ENCODE measurements at places on chromosomes 2 and 18.

- DNase-seq = no peak
These were observed 5.5 kb upstream of the NEMP2 start for GRCh38 chr2:190540048-190540447.

GRCh38 chr18:71902482-71902881 is 641.7 kb downstream of the CBLN2 start:
- no peak for DNase-seq

GRCh38 chr2:216690456-216690852 is 4.9 kb downstream of the IGFBP5 start:
- DNase-seq = no peak

DNA sequence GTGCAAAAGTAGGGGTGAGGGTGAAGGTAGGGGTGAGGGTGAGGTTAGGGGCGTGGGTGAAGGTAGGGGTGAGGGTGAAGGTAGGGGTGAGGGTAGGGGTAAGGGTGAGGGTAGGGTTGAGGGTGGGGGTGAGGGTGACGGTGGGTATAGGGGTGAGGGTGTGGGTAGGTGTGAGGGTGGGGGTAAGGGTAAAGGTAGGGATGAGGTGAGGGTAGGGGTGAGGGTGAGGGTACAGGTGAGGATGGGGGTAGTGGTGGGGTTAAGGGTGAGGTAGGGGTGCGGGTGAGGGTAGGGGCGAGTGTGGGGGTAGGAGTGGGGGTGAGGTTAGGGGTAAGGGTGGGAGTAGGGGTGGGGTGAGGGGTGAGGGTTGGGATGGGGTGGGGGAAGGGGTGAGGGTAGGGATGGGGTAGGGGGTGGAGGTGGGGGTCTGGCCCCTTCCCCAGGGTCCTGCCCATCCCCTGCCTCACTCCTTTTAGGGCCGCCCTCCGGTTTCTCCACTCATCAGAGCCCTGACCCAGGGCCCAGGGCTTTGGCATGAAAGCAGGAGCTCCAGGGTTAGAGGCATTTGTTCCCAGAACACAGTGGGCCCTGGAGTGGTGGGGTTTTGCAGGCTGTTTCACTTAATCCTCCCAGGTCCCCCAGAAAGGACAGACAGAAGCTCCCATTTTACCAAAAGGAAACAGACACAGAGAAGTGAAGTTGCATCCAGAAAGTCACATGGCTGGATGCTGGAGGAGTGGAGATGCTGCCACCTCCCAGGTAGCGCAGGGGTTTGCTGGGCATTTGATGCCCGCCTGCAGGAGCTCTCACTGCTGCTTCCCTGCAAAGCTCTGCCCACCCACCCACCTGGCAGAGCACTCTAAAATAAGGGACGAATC is 26.9 kb downstream of the SNORC start:
- DNase-seq = no peak

GRCh38 chr2:239114119-239114581 is 266.3 kb downstream of the TWIST2 start:
- peak; percentile 19 for DNase-seq

DNA sequence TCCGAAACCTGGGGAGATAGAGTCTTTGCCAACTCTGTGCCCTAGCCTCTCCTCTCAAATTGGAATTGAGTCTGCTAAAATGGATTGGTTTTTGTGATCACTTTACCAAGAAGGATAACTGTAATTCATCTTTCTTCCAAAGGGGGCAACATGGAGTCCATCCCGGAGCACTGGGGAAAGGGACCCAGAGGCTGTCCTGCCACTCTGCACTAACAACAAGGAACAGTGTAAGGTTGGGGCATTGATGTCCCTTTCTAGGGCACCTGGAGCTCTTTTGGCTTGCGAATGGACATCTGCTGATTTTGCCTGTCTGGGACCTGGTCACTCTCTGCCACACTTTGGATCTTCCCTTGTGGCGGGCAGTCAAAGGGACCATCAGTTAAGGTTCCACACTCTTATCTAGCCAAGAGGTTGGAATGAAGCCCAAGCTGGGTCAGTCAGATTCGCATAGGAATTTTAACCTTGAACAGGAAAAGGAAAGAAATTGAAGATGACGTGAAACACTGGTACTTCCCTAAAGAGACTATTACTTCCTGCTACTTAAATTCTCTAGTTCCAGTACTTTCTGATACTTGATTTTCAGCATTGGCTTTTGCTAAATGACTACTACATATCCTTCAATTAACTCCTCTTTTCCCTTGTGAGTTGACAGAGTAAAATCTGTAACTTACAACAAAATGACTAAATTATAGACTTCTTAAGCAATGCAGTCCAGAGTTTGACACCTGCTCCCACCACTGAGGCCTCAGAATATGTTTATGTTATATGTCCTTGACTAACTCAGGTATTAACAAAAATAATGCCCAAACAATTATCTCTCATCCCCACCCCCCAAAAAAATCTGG is 64.7 kb upstream of the KLF7 start:
- peak; percentile 29 for DNase-seq

GRCh38 chr18:44699572-44700261 is 19.0 kb downstream of the SETBP1 start:
- DNase-seq = no peak

GRCh38 chr2:143954186-143954585 is 565.7 kb downstream of the ZEB2 start:
- peak; percentile 65 for DNase-seq

DNA sequence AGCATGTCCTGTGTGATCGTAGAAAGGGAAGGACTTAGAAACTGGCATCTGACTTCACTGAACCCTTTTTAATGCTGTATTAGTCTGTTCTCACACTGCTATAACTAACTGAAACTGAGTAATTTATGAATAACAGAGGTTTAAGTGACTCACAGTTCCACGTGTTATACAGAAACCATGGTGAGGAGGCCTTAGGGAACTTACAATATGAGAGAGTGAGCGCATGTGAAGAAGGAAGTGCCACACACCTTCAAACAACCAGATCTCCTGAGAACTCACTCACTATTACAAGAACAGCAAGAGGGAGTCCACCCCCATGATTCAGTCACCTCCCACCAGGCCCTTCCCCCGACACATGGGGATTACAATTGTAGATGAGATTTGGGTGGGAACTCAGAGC is 811.3 kb downstream of the CPS1 start:
- peak; percentile 63 for DNase-seq

GRCh38 chr2:221705185-221705877 is 133.2 kb upstream of the EPHA4 start:
- no peak for DNase-seq

- DNase-seq = no peak
These were observed 41.8 kb downstream of the TCF7L1 start for GRCh38 chr2:85174943-85175342.

GRCh38 chr2:75064691-75065396 is 106.4 kb downstream of the POLE4 start:
- DNase-seq = peak; percentile 53

DNA sequence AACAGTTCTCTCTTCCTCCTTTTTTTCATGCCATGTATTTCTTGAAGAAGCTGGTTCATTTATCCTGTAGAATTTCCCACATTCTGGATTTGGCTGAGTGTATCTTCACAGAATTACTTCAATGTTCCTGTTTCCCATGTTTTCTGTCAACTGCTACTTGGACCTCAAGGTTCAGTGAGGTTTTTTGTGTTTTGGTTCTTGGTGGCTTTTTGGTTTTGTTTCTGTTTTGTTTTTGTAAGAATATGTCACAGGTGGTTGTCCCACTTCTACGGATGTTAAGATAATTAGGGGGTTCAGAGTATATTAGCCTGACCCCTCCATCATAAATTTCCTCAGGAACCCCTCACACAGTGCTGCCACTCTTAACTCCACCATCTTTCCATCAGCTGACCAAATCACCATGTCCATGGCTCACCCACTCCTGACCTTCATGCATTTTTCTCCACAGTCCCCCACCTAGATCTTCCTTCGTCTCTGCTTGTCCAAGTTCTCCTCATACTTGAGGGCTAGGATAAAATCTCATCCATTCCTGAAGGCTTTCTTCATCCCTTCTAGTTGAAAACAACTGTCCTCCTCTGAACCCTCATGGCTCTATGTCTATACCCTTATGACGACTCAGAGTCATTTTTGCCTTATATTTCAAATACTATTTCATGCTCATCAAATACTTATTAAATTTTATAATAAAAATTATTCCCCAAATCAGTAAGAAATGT is 40.4 kb downstream of the PLEKHM3 start:
- DNase-seq = no peak

DNA sequence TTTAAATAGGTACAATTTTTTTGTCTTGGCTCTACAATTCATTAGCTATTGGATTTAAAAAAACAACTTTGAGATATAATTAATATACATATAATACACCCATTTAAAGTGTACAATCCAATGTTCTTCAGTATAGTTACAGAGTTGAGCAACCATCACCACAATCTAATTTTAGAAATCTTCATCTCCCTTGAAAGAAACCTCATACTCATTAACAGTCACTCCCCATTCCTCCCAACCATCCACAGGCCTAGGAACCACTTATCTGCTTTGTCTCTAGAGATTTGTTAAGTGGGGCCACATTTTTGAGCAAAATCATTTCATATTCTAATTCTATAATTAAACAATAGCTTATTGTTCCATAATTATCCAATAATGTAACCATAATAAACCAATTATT is 32.6 kb downstream of the MRPL33 start:
- peak; percentile 45 for DNase-seq

- peak; percentile 68 for DNase-seq
These were observed 916 bp upstream of the OSBPL1A start for GRCh38 chr18:24398540-24398939.

GRCh38 chr18:59730896-59731295 is 33.7 kb upstream of the CCBE1 start:
- DNase-seq = no peak

- DNase-seq = no peak
These were observed 1365.5 kb upstream of the CHAC2 start for GRCh38 chr2:52402128-52402527.

GRCh38 chr2:9745153-9745899 is 97.9 kb upstream of the TAF1B start:
- peak; percentile 43 for DNase-seq

GRCh38 chr2:132252894-132253264 is 91.1 kb upstream of the ANKRD30BL start:
- no peak for DNase-seq

GRCh38 chr2:239954166-239955086 is 70.7 kb downstream of the NDUFA10 start:
- no peak for DNase-seq

GRCh38 chr2:69659349-69659748 is 15.8 kb upstream of the AAK1 start:
- DNase-seq = no peak

DNA sequence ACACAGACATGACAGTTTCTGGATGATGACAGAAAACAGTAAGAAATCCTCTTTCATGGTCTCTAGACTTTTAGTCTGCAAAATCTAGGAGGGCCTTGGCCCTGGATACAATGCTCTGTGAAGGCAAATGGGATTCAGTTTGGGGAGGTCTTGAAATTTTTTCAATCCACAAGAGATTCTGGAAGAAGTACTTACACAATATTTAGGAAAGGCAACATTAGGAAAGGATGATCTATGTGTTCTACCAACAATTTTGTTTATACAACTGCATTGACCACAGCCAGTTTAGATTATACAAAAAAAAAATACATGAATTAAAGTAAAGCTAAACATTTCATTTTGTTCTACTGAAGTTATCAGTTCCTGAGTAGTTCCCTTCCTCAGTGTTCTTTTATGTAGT is 208.0 kb downstream of the SRBD1 start:
- no peak for DNase-seq

- DNase-seq = no peak
These were observed 83.5 kb downstream of the AOX1 start for GRCh38 chr2:200669308-200669707.

Measured in HCEC 1CT (cell line).